ENCODE measurements at places on chromosomes 2 and 18.

DNA sequence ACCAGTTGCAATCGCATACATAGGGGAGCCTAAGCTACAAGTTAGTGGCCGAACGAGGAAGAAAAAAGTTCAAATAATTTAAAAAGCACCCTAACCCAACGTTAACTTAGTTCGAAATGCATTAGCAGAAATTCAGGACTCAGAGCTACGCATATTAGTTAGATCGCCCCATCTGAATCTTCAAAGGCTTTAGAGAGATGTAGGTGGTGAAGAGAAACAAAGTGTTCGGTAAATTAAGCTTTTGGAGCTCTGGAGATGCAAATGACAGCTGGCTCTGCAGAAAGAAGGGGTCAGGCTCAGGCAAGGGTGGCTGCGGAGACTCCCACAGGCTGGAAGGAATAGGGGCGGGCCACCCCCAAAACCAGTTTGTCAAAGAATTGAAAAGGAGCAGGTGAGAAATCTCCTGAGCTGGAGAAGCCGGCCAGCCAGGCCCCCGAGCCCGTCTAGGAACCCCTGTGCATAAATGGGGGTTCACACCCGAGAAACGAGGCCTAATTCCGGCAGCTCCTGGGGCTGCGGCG is 621 bp downstream of the TXNL1 start:
- DNase-seq: no peak

GRCh38 chr18:24611075-24611474 is 150.6 kb downstream of the HRH4 start:
- DNase-seq: no peak

GRCh38 chr2:233053928-233054784 is 6.0 kb upstream of the INPP5D start:
- DNase-seq: no peak

- DNase-seq: no peak
These were observed 30.9 kb upstream of the REEP1 start for GRCh38 chr2:86368161-86368824.

DNA sequence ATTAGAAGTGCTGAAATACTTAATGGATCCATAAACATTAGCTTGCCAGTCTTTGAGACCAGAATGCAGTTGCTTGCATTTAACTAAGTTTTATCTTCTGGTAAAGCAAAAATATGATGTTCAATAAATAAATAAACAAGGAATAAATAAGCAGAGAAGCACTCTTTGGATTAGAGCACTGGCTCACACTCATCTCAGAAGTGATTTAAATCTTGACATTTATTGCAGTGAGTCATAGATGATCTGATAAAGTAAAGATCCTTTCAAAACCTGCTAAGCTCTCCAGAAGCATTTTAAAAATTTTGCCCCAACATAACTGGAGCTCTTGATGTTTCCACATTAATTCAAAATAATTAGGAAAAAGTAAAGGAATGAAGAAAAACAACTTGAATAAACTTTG is 66.8 kb downstream of the KYNU start:
- DNase-seq: no peak

DNA sequence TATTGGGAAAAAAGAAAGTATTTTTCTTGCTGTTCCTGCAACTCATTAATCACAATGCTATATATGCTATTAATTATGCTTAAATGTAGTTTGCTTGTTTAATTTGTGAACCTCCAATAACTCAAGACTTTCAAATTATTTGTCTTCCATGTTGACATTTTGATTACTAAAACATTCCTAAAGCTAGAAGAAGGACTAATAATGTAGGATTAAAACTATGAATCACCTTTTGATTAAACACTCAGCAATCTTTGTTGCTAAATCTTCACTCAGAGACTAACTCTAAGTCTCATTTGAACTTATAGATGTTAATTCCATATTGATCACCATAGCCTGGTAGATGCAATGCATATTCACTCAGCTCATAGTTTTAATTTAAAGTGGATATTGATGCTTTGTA is 524.6 kb upstream of the ZEB2 start:
- DNase-seq: no peak

DNA sequence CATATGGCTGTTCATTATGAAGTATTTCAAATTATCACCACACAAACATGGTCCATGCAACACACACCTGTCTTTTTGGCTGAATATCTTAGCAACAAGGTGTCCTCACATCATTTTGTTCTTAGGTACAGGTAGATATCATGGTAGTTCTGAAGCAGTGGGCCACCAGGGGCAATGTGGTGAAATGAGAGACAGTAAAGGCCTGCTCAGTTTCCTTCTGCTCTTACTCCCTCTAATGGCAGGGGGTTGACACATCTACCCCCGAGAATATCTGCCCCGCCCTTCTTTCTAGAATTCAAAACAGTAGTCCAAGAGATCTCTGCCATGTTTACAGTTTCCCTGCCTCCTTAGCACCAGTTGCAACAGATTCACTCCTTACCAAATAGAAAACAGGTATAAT is 147.0 kb upstream of the KLHL14 start:
- DNase-seq: peak; percentile 64

DNA sequence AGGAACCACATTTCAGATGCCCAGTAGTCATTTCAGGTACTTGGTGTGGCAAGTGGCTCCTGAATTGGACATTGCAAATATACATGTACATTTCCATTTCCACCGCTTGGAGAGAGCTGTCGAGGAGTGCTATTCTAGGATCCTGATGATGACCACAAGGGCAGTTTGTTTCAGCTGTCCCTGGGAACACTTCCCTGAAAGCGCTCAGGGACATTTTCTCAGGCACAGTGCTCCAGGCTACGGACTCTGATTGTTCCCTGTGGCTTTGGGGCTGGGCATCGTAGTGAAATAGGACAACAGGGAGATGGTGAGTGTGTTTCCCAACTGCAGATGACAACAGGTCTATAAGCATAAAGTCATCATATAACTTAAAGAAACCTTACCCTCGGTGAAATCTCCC is 3.1 kb downstream of the DBI start:
- DNase-seq: no peak

GRCh38 chr2:33077311-33077710 is 130.6 kb downstream of the LTBP1 start:
- DNase-seq: no peak

DNA sequence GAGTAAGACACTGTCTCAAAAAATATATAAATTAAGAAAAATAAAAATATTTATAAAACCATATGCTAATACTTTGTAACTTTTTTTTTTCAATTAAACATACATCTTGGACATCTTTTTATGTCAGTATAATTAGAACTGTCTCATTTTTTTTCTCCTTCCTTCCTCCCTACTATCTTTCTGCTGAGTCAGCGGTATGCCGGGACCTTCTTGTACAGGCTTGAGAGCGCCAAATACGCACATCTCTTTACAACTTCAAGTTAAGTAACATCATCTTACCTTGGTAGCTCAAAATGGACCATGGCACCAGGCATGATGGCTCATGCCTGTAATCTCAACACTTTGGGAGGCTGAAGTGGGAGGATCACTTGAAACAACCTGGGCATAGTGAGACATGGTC is 153.4 kb downstream of the FAM161A start:
- no peak for DNase-seq

DNA sequence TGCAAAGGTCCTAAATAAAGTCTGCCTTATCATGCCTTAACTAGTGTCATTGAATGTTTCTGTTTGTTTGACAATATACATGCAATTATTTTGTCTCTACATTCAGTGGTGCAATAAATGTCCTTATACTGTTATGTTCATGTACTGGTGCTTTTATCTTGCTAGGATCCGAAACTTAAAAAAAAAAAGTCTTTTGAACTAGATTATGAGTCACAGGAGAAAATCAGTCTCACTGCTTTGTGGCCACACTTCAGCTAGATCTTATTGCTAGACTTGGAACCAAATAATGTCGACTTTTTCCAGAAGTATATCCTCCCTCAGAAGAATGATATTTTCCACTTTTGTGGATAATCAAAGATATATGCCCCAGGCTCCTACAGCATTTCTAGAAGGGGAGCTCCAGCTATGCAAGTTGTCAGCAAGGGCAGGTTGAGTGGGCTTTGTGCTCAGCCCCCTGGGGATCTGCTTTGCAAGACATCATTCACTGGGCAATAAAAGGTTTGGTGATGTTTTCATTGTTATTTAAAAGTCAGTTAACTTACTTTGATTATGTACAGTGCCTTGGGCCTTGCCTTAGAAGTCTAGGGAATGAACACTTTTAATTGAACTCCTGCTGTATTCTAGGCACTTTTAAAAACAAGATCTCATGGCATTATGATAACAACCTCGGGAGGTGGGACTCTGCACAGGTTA is 157.1 kb upstream of the LRRTM1 start:
- no peak for DNase-seq

DNA sequence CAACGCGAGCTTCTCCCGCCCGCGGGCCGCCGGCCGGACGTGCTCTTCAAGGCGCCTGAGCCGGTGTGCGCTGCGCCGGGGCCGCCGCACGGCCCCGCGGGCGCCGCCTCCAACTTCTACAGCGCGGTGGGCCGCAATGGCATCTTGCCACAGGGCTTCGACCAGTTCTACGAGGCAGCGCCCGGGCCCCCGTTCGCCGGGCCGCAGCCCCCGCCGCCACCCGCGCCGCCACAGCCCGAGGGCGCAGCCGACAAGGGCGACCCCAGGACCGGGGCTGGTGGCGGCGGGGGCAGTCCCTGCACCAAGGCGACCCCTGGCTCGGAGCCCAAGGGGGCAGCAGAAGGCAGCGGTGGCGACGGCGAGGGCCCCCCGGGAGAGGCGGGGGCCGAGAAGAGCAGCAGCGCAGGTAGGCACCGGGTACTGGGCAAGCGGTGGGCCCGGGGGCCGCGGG is 676 bp downstream of the HOXD11 start:
- DNase-seq: no peak

- DNase-seq: no peak
These were observed 36.6 kb upstream of the GATA6 start for GRCh38 chr18:22132763-22133162.

DNA sequence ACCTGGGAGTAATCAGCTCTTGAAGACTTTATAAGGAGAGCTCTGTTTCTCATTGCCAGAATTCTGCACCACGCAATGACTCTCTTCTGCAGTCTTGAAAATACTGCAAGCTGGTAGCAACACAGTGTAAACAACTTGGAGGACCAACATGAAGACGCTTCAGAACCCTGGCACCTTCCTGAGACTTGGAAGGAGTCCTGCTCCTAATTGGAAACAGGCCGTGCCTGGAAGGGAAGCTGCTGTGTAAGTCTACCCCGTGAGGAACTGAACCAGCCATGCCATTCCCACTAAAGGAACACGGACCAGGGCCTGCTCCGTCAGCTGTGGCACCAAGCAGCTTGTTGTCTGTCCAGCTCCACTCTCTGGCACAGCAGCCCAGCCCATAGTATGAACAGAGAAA is 171.1 kb downstream of the PAX3 start:
- DNase-seq: no peak

- no peak for DNase-seq
These were observed 16.4 kb upstream of the RBM44 start for GRCh38 chr2:237782181-237782580.
